Kidney epithelial cell (primary cell): ENCODE measurements at places on chromosomes 13 and 19. TPM values are rescaled to one million over a fixed set of nuclear protein-coding genes. Genes with fewer than 3 reads are reported as not detected.

DNA sequence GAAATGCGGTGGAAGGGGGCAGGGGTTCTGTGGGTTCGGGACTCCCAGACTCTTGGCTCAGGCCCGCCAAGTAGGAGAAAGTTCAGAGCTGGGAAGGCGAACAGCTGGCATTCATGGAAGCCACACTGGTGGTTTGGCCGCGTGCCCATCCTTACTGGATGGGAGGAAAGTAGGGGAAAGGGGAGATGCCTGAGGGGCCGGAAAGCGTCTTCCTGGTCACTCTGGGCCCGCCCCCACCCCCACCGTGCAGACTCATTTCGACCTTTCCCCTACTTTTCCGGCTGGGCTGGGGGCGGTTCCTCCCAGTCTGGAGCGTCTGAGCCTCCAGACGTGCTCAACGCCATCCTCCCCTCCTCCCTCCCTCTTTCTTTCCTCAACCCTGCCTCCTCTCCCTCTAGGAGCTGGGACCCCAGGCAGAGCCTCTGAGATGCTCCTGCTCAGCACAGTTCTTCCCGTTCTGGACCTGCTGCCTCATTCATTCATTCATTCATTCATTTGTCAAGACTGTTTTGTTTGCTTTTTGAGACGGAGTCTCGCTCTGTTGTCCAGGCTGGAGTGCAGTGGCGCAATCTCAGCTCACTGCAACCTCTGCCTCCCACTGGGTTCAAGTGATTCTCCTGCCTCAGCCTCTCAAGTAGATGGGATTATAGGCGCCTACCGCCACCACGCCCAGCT is 3.5 kb downstream of the ANGPTL4 start:
- DNase-seq = peak; percentile 91

- DNase-seq = no peak
These were observed 841 bp upstream of the ZNF223 start for GRCh38 chr19:44050740-44051649.

DNA sequence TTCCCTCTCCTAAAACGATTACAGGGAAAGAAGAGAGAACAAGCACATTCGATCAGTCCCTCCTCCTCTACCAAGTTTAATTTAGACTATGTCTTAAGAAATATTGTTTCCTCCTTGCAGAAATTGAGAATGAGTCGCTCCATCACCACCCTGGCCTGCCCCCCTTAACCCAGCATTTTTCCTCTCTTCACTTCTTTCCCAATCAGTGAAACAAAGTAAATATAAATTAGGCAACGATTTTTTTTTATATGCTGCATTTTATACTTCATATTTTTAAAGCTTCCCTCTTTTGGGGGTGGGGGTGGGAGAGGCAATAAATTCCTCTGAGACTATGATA is 300.0 kb downstream of the SPRY2 start:
- no peak for DNase-seq

- no peak for DNase-seq
These were observed 302.6 kb downstream of the COG6 start for GRCh38 chr13:39957868-39958677.

DNA sequence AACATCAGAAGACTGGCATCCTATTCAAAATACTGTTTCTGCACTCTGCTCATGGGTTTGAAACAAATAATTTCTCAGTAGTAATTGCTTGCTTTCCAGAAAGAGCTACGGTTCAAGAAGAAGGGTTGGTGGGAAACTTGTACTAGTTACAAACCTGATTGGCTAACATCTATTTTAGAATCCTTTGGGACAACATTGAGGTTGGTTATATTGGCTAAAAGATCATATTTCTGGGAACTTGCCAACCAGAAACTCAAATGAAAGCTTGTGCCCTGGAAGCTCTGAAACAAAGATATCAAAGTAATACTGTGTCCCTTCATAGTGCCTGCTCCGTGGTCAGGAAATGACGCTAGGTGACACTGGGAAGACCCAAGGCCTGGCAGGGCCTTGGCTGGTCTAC is 141.7 kb downstream of the LACC1 start:
- no peak for DNase-seq

DNA sequence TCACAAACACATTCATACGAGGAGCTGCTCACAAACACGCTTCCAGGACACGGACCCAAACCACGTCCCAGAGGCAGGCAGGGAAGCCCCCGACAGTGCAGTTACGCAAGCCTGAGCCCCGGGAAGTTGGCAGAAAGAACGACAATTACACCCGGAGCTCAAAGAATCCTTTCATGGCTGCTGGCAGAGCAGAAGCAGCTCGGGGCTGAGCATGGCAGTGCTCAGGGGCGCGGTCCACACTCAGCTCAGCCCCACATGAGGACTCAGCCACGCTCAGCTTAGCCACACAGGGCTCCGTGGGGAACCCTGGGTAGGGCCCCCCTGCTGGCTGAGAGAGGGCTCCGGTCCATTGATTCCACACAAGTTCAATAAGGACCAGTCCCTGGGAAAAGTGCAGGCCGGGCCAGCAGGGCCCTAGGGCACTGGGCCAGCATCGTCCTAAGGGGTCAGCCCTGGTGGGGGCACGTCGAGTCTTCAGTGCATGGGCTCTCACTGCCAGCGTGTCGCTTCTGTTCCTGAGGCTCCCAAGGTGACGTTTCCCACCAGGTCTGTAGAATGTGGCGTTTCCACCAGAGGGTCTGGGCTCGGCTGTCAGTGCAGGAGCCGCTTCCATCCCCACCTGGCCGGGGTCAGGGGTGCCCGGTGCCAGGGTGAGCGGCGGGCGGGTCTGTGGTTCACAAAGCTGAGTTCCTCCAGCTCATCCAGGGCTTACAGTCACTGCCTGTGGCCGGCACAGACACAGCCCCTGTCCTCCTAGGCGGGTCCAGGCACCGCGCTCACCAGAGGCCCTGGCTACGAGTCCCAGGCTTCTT is 23.1 kb downstream of the GAS6 start:
- DNase-seq = no peak

DNA sequence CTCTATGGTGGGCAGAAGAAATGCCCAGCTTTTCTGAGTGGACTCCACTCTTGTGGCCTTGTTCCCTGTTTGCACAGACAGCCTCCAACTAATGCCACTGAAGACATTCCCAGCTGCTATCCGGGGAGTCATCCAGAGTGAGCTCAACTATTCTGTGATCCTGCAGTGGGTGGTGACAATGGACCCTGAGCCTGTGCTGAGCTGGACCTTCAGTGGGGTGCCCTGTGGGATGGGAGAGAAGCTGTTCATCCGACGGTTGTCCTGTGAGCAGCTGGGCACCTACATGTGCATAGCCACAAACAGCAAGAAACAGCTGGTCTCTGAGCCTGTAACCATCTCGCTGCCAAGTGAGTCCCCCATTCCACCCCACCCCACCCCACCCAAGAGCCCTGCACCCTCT is 10.3 kb downstream of the IGSF23 start:
- DNase-seq = no peak

- DNase-seq = no peak
These were observed 38.1 kb upstream of the RGCC start for GRCh38 chr13:41419206-41419605.

Gene TSSK6
- 3.4 and 6.4 TPM in 2 replicates for total RNA-seq

GRCh38 chr13:21777166-21777565 is 106.3 kb downstream of the FGF9 start:
- no peak for DNase-seq

Gene RXFP2
- not detected in 2 replicates for total RNA-seq

Gene LCP1
- total RNA-seq = 83.1 and 87.6 TPM in 2 replicates

Gene FXYD3
- 0.50 and 0.89 TPM in 2 replicates for total RNA-seq

DNA sequence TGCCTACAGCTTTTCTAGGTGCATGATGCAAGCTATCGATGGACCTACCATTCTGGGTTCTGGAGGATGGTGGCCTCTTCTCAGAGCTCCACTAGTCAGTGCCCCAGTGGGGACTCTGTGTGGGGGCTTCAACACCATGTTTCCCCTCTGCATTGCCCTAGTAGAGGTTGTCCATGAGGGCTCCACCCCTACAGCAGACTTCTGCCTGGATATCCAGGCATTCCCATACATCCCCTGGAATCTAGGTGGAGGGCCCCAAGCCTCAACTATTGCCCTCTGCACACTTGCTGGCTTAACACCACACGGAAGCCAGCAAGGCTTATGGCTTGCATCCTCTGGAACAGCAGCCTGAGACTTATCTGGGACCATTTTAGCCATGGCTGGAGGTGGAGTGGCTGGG is 1299.9 kb upstream of the MIR17HG start:
- DNase-seq = no peak

DNA sequence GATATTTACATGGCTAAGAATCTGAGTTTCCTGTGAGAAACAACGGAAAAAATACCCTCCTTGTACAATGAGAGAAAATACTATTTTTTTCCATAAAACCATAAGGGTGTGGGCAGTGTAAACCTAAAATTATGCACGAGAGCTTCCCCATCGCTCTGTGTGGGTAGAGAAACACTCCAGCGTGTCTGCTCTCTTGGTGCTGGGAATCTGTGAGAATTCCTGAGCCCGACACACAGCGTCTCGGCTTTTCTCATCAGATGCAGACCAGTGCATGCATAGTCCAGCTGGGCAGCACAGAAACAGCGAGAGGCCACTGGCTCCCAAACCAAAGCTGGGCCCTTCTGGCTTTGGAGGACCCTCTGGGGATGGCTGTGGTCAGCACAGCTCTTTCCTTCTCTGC is 12.0 kb downstream of the PLPP2 start:
- no peak for DNase-seq

- no peak for DNase-seq
These were observed 14.5 kb downstream of the ACTN4 start for GRCh38 chr19:38661996-38662395.

Gene CACTIN
- total RNA-seq = 46.6 and 48.7 TPM in 2 replicates

GRCh38 chr19:46978171-46978869 is 41.3 kb upstream of the NPAS1 start:
- no peak for DNase-seq

DNA sequence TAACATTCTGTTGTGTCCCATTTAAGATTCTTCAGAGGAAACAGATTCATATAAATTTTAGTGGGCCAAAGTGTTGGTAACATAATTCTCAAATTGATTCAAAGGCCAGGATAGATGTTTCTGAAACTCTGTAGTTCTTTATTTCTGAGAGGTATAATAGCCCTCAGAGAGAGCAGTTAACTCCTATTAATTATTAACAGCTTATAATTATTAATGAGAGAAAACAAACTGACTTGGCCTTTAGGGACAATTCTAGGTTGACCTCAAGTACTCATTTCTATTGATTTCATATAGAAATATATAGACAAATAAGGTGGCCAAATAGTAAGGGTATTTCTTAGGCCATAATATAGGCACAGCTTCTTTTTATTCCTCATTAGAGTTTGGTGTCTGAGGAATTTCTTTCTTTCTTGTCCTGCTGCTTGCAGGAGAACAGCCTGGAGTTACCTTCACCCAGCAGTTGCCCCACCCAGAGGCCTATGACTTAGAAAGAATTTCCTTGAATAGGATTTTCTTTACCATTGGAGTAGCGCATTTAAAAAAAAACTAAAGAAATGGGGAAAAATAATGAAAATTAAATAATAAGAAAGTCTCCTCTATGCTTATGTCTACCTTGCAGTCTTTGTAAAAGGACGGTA is 1430.1 kb upstream of the SPRY2 start:
- DNase-seq = no peak

Gene GPR18
- total RNA-seq = not detected in 2 replicates

Gene TEX29
- not detected in 2 replicates for total RNA-seq

GRCh38 chr13:30030141-30030750 is 179.8 kb upstream of the UBL3 start:
- DNase-seq = no peak

DNA sequence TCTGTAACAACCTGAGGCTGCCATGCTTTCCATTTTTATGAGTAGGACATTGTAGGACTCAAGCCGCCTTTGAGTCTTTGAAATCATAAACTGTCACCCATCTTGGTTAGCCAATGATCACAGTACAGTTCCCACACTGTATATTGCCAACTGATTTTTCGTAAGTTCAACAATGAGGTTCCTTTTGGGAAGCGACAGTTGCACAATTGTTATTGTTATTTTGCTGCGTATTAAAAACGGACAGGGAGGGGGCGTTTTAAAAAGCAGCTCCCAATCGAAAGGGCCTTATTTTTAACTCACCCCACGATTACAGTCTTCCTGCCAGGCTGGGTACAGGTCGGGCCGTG is 601 bp downstream of the SLC46A3 start:
- DNase-seq = no peak

DNA sequence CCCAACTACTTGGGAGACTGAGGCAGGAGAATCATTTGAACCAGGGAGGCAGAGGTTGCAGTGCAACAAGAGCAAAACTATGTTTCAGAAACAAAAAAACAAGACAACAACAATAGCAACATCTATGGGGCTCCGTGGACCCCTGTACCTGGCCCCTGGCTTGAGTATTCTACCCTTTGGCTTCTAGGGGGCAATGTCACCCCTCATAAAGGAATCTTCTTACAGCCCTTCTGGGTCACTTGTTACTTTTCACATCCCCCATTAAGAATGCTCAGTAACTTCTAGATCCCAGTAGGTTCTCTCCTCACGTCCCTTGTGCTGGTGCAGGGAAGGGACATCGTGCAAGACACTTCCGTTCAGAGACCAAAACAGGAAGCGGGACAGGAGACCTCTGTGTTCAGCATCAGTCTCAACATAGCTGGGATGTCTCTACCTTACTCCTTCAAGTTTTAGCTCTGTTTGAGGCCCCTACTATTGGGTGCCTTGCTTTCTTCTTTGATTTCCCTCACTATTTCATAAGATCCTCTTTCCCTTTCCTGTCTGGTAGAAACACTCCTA is 218.1 kb upstream of the ARGLU1 start:
- no peak for DNase-seq
